ENCODE measurements at places on chromosomes 4 and X.
A peak's percentile ranks its signal among the peaks of the same experiment; 100 is the strongest.

GRCh38 chrX:41689711-41690110 lies 938 bp downstream of the GPR34 start:
- no peak overlapping the region for H3K27ac ChIP-seq
- DNase-seq: no peak
- no peaks in the 10 kb centered on the region for H3K36me3 ChIP-seq
- no peak overlapping the region for H3K4me3 ChIP-seq
- H3K27me3 ChIP-seq: peaks cover 10% of the 10 kb centered on the region
- no peaks in the 10 kb centered on the region for H3K4me1 ChIP-seq

- no peak overlapping the region for H3K4me3 ChIP-seq
- H3K27me3 ChIP-seq: no peaks in the 10 kb centered on the region
- no peak for DNase-seq
- H3K4me1 ChIP-seq: no peaks in the 10 kb centered on the region
- no peak overlapping the region for H3K27ac ChIP-seq
- H3K36me3 ChIP-seq: no peaks in the 10 kb centered on the region
Observed at GRCh38 chr4:140219567-140219966, 65.6 kb upstream of the MAML3 start.

DNA sequence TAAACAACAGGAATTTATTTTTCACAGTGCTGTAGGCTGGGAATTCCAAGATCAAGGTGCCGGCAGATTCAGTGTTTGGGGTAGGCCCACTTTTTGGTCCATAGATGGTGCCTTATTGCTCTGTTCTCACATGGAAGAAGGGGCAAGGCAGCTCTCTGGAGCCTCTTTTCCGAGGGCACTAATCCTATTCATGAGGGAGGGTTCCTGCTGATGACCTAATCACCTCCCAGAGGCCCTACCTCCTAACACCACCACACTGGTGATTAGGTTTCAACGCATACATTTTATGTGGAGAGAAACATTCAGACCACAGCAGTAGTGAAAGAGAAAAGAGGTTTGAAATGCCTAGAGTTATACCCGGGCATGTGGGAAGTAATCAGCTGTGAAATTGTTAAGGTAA lies 1.4 kb upstream of the POLA1 start:
- H3K27me3 ChIP-seq: peaks cover 6% of the 10 kb centered on the region
- H3K27ac ChIP-seq: no peak overlapping the region
- peaks cover 3% of the 10 kb centered on the region for H3K4me1 ChIP-seq
- H3K36me3 ChIP-seq: no peaks in the 10 kb centered on the region

DNA sequence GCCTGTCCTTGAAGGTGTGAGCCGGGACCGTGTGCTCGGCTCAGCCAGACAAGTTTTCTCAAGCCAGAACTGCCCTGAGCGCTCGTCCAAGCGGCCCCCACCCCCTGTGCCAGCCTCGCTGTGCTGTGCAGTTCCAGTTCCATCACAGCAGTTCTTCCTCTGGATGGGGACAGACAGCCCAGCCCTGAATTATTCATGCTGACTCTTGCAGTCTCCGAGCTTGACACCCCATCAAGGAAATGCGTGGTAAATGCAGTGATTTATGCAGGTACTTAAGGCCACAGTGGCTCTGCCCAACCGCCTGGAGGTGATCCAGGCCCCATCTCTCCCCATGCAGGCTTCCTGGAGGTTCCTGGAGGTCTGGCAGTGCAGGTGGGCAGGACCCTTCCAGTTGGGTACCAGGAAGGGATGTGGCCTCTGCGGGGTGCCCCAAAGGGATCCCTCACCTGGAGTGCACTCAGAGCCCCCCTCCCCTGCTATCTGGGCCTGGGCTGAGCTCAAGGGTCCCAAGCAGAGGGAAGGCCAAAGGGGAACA lies 44.8 kb upstream of the HMX1 start:
- no peak overlapping the region for H3K4me3 ChIP-seq
- H3K4me1 ChIP-seq: peaks cover 3% of the 10 kb centered on the region
- no peaks in the 10 kb centered on the region for H3K36me3 ChIP-seq
- no peak overlapping the region for H3K27ac ChIP-seq
- H3K27me3 ChIP-seq: peaks cover 15% of the 10 kb centered on the region
- no peak for DNase-seq

DNA sequence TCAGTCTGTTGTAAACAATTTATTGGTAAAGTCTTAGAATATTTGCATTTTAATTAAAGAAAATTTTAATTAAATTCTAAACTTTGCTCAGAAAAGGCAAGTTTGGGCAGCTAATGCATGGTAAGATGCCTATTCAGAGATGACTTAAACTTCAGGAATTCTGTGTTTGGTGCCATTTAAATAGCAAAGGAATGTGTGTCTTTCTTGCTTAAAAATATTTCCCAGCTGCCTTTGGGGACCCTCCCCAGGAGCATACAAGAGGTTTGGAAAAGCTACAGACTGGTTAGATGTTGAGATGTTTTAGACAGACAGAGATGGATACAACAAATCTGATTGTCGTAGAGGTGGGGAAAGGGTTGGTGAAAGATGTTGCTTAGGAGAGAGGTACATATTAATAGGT lies 36.5 kb downstream of the AFF2 start:
- H3K4me3 ChIP-seq: no peak overlapping the region
- no peaks in the 10 kb centered on the region for H3K36me3 ChIP-seq
- DNase-seq: no peak
- H3K27me3 ChIP-seq: no peaks in the 10 kb centered on the region

- no peaks in the 10 kb centered on the region for H3K36me3 ChIP-seq
- peak; percentile 52 for DNase-seq
- no peak overlapping the region for H3K27ac ChIP-seq
- H3K27me3 ChIP-seq: no peaks in the 10 kb centered on the region
- H3K4me1 ChIP-seq: no peaks in the 10 kb centered on the region
Observed at GRCh38 chr4:141652161-141652778, 15.9 kb downstream of the IL15 start.

DNA sequence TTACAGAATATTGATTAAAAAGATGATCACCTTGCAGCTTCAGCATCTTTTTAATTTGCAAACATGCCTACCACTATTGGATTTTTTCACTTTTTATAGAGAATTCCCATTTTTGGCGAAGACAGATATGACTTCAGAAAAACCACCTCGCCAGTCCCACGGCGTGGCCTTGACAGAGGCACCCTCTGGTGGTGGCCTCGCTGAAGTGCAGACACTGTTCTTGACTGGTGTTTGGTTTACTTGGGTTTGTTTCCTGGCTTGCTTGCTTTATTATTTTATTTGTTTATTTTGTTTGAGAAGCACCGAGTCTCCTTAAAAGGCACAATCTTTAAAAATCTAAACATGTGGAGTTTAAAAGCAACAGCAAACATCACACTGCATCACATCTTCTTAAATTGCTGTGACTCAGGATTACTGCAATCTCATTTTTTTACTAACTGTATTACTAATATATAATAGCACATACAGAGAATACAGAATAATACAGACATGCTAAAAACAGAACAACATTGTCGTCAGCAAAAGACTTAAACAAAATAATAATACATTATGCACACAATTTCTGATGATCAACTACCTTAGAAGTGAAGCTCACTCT lies 13.1 kb upstream of the AMTN start:
- DNase-seq: peak; percentile 62
- no peaks in the 10 kb centered on the region for H3K27me3 ChIP-seq
- H3K4me3 ChIP-seq: no peak overlapping the region
- H3K36me3 ChIP-seq: no peaks in the 10 kb centered on the region
- H3K27ac ChIP-seq: no peak overlapping the region

DNA sequence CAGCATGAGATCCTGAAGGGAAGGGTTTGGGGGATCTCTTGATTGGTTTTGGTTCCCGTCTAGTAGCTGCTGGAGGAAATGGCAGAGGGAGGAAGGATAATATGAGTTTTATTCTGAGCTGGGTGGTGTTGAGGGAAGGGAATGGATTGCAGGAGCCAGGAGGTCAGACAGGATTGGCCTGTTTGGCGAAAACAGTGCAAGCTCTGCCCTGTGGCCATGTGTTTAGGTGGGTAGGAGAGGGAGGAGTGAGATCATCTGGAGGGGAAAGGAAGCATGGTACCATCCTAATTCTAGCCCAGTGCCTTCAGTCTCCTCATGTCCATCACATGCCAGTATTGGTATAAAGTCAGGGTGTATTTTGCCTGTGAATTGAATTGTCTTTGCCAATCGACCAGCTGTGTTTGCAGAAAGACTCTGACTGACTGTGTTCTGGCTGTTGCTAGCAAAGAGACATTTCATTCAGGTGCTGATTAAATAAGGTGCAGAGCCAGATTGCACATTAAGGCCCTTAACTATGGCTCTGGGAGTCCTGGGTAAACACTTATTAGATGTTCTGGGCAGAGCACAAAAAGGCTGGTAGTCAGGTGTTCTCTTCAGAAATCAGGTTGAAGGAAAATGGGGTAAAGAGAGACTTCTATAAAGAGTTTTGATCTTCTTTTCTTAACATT lies 10.0 kb downstream of the TMEM164 start:
- peaks cover 12% of the 10 kb centered on the region for H3K4me1 ChIP-seq
- no peak overlapping the region for H3K27ac ChIP-seq
- peaks cover 7% of the 10 kb centered on the region for H3K36me3 ChIP-seq

DNA sequence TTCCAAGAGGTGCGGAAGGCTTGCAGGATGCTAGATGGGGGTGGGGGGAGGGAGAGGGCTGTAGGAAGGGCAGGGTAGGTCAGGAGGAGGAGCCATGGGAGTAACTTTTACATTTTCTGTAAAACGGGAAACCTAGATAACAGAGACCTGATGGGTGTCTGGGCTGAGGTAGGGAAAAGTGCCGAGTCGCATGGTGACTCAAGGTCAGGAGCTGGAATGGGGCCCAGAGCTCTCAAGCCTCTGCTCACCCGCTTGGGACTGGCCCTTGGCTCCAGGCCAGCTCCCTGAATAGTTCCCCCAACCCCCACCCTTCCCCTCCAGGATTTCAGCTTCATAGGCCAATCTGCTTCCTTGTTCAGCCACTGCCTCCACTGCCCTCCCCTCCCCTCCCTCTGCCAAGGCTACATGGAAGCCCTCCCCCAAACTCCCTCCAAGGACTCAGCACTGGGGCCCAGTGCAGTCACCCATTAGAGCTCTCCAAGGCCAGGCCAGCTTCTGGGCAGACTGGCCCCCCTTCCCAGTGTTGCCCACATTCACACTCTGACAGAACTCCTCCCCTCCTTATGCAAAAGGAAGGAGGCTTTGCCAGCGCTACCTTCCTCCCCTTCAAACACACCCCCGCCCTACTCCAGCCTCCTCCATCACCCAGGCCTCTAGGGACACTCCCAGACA lies 43.6 kb downstream of the TSC22D3 start:
- H3K27me3 ChIP-seq: peaks cover 35% of the 10 kb centered on the region
- DNase-seq: peak; percentile 73
- no peaks in the 10 kb centered on the region for H3K36me3 ChIP-seq
- H3K4me1 ChIP-seq: peaks cover 49% of the 10 kb centered on the region

DNA sequence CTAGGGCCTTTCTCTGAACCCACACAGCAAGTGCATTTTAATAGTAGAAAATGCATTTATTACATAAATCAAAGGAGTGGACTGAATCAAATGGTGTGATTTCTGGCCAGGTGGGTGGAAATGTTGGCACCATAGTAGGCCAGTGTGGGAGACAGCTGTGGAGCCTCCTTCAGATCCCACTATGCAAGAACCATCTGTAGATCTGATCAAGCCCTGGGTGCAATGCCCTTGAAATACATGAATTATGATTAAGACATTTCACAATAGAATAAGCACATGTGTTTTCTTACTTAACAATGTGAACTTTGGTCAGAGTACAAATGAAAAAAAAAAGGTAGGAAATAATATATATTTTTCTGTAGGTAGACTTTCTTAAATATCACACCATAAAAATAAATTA lies 204.3 kb downstream of the PCDH7 start:
- no peaks in the 10 kb centered on the region for H3K36me3 ChIP-seq
- H3K27ac ChIP-seq: no peak overlapping the region
- H3K4me3 ChIP-seq: no peak overlapping the region
- DNase-seq: peak; percentile 53

DNA sequence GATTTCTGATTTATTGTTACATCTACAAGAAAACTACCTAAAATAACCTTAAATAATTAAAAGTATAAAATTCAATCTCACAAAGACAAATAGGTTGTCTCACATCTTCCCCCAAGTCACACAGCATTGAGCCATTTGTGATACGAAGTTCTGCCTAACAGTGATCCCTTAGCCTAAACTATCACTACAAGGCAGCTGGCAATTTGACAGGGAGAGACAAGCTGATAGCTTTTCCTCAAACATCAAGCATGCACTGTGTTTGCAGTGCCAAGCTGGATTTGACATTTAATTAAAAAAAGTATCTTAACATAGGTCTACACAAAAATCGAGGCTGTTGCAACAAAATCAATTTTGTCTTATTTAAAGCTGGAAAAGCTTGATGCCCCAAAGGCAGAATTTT lies 464.7 kb upstream of the TRAM1L1 start:
- H3K27ac ChIP-seq: no peak overlapping the region
- no peaks in the 10 kb centered on the region for H3K36me3 ChIP-seq
- H3K4me3 ChIP-seq: no peak overlapping the region
- no peaks in the 10 kb centered on the region for H3K4me1 ChIP-seq
- H3K27me3 ChIP-seq: no peaks in the 10 kb centered on the region

DNA sequence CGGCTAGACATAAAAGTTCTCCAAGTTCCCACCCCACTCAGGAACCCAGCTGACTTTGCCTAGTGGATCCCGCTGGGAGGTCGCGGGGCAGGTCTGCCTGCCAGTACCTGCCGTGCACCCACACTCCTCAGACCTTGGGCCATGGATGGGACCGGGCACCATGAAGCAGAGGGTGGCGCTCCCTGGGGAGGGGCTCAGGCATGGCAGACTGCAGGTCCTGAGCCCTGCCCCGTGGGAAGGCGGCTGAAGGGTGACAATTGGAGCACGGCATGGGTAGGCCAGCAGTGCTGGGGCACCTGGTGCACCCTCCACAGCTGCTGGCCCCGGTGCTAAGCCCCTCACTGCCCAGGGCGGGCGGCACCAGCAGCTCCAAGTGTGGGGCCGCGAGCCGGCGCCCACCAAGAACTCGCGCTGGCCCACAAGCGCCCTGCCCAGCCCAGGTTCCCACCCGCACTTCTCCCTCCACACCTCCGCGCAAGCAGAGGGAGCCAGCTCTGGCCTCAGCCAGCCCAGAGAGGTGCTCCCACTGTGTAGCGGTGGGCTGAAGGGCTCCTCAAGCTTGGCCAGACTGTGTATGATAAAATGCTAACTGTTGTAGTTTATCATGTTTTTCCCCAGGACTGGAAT lies 63.1 kb downstream of the UGT2A2 start:
- H3K27ac ChIP-seq: no peak overlapping the region
- H3K36me3 ChIP-seq: no peaks in the 10 kb centered on the region
- no peaks in the 10 kb centered on the region for H3K27me3 ChIP-seq
- H3K4me1 ChIP-seq: no peaks in the 10 kb centered on the region
- DNase-seq: no peak

DNA sequence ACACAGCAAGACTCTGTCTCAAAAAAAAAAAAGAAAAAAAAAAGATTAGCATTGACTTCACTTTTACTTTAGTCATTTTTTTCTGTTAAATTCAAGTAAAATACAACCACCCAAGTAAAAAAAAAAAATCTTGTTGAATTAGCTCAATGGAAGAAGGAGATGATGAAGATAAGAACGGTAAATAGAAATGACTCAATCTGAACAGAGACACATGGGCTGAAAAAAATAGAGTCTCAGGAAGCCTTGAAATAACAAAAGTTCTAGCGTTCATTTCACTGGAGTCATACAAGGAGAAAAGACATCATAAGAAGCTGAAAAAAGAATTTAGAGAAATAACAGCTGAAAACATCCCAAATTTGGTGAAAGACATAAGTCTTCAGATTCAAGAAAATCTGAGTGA lies 75.5 kb downstream of the CASP3 start:
- H3K4me3 ChIP-seq: no peak overlapping the region
- no peaks in the 10 kb centered on the region for H3K27me3 ChIP-seq
- no peak for DNase-seq
- H3K36me3 ChIP-seq: no peaks in the 10 kb centered on the region
- H3K4me1 ChIP-seq: no peaks in the 10 kb centered on the region
